Cardiac atrium fibroblast (primary cell): ENCODE measurements at places on chromosomes 4 and X. TPM values are rescaled to one million over a fixed set of nuclear protein-coding genes. Genes with fewer than 3 reads are reported as not detected.

The FMR1NB gene
- not detected in 2 replicates for total RNA-seq

The NCAPG gene
- 7.6 and 10.7 TPM in 2 replicates for total RNA-seq

The PAGE3 gene
- total RNA-seq: not detected in 2 replicates

The LONRF3 gene
- total RNA-seq: 0.18 TPM in 1 of 2 replicates, not detected in the other

The BCOR gene
- 19.9 and 23.2 TPM in 2 replicates for total RNA-seq

The OTC gene
- total RNA-seq: not detected in 2 replicates

The TEC gene
- 0.16 TPM in 1 of 2 replicates, not detected in the other for total RNA-seq

The GIMD1 gene
- not detected in 2 replicates for total RNA-seq

The CLCN4 gene
- total RNA-seq: 10.1 and 12.8 TPM in 2 replicates

The USP17L30 gene
- total RNA-seq: not detected in 2 replicates

The C1QTNF7 gene
- total RNA-seq: 0.16 TPM in 1 of 2 replicates, not detected in the other

The FAM47B gene
- not detected in 2 replicates for total RNA-seq

The SRPX2 gene
- total RNA-seq: 115 and 168 TPM in 2 replicates

The CXCL5 gene
- 3.6 and 108 TPM in 2 replicates for total RNA-seq

The MTNR1A gene
- total RNA-seq: not detected in 2 replicates

The PAK3 gene
- total RNA-seq: 0.32 TPM in 1 of 2 replicates, not detected in the other
